ENCODE measurements at places on chromosomes 1 and 21.

- no peak for DNase-seq
Measured at GRCh38 chr1:154548028-154548427, 10.4 kb downstream of the UBE2Q1 start.

- no peak for DNase-seq
Measured at GRCh38 chr21:32712043-32712442, 15.8 kb downstream of the SYNJ1 start.

GRCh38 chr1:214354440-214355148, 73.6 kb downstream of the SMYD2 start:
- DNase-seq: peak; percentile 23

- DNase-seq: peak; percentile 64
Measured at GRCh38 chr1:183956559-183957188, 80.9 kb downstream of the COLGALT2 start.

GRCh38 chr1:172452536-172453152, 8.8 kb upstream of the PIGC start:
- DNase-seq: no peak

DNA sequence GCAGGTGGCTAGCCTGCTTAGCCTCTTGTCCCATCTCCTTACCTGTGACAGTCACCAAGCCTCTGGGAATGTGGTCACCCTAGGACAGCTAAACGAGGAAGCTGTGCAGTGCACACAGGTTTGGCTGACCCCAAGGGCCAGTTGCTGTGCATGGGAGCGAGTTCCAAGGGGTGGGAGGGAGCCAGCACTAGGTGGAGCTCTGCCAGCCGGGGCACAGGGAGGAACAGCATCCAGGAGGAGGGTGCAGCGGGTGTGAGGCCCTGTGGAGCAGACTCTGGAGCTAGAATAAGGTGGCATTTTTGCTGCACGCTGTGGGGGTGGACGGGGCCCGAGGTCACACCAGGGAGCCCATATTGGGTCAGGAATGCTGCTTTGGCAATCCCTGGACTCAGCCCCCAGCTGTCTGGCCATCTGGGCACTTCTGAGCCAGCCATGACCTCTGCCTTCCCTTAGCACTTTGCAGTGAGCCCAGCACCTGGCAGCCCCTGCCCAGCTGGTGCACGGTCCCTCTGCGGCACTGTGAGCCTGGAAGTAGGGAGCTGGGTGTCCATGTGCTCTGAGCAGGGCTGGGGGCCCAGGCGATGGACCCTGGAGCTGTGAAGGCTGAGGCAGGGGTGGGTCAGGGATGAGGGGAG, 8.7 kb downstream of the PDXK start:
- no peak for DNase-seq

- DNase-seq: no peak
Measured at GRCh38 chr1:86461482-86461881, 7.2 kb upstream of the CLCA1 start.

DNA sequence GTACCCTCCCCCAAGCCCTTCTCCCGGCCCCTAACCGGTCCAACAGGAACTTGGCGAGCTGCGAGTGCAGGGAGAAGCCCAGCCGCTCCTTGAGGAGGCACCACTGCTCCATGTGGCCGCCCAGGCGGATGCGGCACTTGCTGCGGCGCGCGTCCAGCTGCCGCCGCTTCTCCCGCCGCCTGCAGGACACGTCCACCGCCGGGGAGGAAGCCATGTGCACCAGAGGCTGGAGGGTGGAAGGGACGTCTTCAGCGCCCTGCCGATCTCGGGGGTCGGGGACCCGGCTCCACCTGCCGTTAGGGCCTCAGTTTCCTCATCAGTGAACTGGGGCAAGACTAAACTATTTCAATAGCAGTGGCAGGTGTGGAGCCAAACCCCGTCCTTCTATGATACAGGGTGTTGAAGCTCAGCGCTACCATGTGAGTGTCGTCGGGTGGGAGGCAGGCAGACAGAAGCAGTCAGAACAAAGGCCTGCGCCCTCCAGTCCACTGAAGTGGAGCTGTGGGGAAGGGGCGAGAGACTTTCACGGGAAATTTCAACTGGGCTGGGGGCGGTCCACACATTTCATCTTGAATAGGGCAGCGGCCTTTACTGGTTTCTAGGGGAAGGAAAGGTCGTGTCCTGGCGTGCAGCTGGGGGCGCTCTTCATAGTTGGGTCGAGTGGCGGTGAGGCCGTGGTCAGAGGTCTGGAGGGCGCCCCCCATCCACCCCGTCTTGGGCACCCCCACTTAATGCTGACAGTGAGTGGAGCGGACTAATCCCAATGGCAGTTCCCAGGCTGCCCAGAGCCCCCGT, 592 bp downstream of the ZNF692 start:
- peak; percentile 62 for DNase-seq

DNA sequence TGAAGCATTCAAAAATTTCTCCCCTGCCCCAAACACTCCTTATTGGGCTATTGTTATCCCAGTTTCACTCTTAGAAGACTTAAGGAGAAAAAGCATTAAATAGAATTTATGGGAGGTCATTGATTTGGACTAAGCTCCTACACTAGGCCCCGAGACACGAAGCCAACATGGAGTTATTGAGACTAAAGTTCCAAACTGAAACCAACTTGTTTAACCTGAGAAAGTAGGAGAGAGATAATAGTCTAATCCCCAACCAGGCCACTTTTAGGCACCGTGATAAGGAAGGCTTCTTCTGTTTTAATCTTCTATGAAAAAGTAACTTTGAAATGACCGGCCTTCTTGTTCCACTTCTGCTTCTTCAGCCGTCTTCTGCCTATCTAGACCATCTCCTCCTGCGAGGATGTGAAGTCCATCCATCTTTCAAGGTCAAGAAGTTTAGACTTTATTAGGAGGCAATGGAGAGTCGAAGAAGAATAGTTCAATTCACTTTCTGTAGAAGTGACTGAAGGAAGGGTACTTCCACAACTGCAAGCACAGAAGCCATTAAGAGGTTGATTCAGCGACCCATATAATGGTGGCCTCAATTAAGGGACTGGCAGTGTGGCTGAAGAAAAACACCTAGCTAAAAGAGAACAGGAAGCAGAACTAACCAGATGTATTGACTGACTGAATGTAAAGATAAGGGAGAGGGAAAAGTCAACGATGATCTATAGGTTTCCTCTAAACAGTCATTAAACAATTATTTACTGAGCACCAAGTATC, 428.8 kb downstream of the SMYD3 start:
- DNase-seq: no peak

DNA sequence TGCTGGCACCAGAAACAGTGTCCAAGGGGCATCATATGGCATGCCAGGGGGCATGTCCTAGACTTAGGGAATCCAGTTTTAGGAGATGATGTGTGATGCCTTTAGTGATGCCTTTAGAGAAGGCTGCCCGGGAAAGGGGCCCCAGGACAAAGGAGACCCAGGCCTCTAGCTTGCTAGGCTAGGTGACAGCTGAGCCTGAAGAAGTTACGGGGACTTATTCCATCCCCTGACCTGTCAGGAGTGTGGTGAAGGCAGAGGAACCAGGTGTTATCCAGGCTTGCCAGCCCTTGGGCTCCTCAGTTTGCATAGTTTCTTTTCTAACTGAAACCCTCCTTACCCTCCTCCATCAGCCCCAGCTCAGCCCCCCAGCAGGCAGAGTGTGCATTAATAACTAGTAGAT, 269.7 kb upstream of the CSF3R start:
- DNase-seq: no peak

DNA sequence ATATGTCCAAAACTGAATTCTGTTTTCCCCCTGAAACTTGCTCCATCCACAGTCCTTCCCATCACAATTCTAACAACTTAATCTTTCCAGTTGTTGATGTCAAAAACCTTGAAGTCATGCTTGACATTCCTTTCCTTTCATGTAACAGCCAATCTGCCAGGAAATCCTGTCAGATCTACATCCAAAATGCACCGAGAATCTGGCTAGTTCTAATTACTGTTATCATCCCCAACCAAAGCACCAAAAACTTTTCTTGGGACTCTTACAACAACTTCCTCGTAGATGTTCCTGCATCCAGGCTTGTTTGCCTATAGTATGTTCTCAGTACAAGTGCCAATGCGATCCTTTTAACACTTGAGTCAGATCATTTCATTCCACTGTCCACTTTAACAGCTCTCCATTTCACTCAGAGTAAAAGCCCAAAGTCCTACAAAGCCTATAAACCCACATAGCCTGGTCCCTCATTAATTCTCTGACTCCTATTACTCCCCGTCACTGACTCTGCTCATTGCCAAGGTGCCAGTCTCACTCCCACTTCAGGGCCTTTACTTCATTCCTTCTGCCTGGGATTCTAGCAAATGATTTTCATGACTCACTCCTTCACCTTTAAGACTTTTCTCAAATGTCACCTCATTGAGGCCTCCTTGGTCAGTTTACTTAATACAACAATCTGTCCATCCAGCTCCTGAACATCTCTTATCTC, 493.2 kb upstream of the NFIA start:
- DNase-seq: no peak

DNA sequence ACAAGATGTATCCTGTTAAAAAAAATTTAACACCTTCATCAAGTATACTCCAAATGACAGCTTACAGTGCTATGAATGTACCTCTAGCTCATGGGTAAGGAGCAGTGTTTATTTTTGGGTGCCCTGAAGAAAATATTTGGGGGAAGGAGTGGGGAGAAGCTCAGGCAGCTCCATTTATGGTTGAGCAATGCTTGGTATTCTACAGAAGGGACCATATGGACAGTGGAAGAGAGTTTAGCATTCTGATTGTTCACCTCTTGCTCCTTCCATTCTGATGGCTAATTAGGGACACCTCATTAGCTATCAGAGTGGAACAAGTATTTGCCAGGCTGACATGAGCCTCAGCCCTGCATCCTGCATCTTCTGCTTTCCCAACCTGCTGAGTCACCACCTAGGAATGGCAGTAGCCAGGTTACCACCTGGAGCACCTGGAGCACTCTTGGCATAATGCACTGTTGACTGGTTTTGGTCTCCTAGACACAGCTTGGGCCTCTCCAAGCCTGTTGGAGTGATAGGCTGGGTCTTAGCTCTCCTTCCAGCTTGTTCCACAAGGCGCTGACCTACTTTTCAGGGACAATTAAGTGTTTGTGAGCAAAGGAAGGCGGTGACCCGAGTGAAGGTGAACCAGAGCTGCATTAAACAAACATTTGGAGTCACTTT, 62.0 kb upstream of the MACF1 start:
- DNase-seq: peak; percentile 59

DNA sequence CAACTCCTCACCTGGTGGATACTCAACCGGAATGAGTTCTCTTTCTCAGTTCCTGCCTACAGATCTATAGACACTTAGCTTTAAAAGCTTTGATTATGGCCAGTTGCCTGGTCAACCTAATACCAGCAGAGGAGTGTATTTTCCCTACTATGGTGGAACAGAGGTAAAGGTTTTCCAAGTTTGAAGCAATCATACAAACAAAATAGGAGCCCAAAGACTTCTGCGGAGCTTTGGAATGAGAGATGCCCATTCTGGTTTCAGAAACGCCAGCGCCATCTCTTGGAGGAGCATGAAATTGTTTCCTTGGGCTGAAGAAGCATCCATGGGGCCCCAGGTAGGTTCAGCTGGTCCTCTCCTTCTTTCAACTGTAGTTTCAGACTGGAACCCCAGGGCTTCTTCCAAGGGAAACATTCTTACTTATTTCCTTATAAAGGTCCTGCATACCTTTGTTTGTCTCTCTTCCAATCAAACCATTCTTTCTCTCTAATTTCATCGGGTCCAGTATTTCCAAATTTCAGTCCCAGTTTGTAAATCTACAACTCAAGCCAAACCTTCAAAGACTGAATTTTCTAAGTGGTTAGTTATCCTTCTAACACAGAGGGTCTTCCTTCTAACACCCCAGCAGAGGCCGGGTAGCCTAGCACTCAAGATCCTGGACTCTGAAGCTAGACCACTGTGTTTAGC, 95.9 kb downstream of the KCNJ15 start:
- DNase-seq: peak; percentile 81

DNA sequence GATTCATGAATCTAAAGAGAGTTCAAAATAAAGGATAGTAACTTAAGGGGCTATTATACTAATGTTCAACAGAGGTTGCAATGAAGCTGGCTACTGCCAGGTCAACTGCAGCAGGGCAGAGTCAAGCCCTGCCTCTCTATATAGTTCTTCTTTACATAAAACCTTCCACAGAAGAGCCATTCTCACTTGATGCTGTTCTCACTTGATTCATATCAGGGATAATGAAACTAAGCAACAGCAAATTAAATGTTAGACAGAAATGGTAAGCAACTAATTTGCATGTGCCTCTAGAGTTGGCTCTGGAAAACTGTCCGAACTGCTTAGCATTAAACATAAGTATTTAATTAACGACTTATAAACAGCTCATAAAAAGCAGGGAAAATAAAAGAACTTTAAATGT, 17.4 kb downstream of the CCSAP start:
- no peak for DNase-seq

DNA sequence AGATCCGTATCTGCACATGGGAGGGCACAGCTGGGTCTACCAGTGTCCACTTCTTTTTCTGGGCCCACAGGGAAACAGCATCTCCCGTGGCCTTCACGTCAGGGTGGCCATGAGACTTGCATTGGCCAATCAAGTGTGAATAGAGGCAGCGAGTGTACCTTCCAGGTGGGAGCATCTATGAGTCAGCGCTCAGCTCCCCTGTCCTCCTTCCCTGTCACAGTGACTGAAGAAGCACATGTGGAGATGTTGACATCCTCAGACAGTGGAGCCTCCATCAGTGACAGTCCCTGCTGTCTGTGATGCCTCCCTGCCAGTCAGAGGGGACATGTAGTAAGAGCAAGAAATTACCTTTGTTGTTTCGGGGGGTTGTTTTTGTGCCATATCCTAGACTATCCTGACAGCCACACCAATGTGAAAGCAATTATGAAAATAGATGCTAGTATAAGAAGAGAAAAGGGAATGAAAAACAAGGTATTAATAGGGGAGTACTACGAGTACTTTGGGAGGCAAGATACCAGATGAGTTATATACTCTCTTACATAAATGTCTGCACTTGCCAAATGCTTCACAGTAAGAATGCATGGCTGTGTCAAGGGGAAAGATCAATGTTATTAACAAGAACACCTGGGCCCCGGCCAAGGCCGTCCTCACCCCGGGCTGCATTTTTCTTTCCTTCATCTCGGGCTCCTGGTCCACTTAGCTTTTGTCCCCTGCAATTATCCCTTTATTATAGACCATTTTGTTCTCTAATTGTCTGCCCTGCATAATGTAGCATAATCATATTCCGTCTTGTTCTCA, 86.0 kb downstream of the MATN1 start:
- no peak for DNase-seq

DNA sequence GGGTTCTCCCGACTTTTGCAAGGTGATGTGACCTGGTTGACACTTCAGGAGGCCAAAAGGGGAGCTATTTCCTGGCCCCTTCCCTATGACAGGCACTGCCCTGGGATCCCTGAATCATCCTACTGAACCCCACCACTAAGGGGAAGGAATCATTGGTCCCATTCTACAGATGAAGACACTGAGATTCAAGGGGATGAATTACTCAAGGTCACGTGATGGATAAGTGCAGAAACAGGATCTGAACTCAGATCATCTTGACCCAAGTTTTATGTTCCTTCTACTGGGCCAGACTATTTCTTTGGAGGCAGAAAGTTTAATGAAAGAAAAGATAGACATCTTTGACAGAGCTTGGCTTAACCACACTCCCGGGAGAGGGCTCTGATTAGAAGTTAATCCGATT, 258.7 kb downstream of the RRAGC start:
- DNase-seq: no peak
